ENCODE measurements at places on chromosomes 5 and 9.

DNA sequence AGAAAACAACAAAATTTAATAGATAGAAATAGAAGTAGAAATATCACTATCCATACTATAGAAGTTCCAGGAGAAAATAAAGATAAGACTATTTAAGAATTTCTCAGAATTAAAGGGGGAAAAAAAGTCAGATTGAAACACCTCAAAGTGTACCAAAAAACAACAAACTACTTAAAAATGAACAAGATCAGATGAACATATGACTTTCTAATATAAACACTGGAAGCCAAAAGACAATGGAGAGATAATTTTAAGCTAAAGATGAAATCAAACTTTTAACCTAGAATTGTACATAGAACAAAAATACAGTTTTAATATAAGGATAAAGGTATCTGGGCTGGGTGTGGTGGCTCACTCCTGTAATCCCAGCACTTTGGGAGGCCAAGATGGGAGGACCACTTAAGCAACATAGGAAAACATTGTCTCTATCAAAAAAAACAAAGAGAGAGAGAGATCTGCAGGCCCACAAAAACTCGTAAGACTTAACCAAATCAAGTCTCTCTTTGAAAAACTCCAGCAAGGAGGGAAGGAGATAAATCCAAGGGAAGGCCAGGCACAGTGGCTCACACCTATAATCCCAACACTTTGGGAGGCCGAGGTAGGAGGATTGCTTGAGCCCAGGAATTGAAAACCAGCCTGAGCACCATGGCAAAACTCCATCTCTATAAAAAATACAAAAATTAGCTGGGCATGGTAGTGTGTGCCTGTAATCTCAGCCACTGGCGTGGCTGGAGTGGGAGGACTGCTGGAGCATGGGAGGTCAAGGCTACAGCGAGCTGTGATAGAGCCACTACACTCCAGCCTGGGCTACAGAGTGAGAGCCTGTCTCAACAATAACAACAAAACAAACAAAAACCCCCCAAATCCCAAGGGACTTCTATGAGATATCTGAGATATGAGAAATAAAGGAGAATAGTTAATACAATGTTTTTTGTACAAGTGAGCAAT is 32.4 kb downstream of the ABHD17B start:
- no peak for DNase-seq

DNA sequence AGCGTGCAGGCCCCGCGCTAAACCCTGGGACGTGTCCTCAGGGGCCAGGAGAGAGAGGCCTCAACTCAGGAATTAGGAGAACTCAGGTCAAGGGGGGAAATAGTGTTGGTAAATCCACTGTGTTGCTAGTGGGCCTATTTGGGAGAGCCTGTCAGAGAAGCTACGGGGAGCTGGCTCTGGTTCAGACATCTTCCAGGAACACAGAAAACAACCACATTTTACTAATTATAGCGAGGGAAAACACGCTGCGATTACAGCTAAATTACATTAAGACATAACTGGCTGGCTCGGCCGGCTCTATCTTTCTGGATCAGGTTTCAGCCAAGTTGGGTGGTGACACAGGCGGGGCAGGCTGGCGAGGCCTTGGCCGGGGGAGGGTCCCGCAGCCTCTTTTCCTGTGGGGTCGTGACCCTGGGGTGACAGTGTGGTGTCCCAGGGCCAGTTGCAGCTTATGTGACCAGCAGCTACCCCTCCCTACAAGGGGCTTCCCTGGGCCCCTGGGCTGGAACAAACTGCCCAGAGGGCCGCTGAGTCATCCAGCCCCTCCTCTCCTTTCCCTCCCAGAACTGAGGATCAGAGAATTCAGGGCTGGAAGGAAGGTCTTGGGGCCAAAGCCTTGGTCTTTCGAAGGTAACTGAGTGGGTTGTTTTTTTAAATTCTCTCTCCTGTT is 75.1 kb downstream of the FGF18 start:
- DNase-seq: no peak

- no peak for DNase-seq
These were observed 5.8 kb upstream of the GPSM1 start for GRCh38 chr9:136321561-136321960.

- DNase-seq: no peak
These were observed 87.6 kb downstream of the BASP1 start for GRCh38 chr5:17305017-17305416.

GRCh38 chr5:33657176-33657575 is 216.4 kb downstream of the TARS1 start:
- no peak for DNase-seq

- no peak for DNase-seq
These were observed 205.3 kb downstream of the CDH10 start for GRCh38 chr5:24439465-24439864.

GRCh38 chr5:54073131-54073530 is 237.2 kb downstream of the ARL15 start:
- DNase-seq: no peak

DNA sequence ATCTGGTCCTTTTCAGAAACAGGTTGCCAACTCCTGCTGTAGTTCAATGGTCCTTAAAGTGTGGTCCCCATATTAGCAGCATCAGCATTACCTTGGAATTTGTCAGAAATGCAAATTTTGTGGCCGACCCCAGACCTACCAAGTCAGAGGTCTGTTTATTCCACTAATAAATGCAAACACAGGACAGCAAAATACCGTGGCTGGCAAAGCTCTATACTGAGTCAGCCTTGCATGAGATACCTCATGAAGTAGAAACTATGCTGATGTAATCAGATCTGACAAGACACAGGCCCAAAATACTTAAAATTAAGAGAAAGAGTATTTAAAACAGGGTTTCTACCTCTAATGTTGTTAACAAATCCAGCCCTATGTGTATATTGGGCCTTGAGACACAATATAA is 3.0 kb downstream of the GOLM1 start:
- DNase-seq: no peak

GRCh38 chr9:22645893-22646292 is 199.3 kb downstream of the DMRTA1 start:
- no peak for DNase-seq

GRCh38 chr5:97955450-97955849 is 772.4 kb upstream of the RIOK2 start:
- DNase-seq: no peak

DNA sequence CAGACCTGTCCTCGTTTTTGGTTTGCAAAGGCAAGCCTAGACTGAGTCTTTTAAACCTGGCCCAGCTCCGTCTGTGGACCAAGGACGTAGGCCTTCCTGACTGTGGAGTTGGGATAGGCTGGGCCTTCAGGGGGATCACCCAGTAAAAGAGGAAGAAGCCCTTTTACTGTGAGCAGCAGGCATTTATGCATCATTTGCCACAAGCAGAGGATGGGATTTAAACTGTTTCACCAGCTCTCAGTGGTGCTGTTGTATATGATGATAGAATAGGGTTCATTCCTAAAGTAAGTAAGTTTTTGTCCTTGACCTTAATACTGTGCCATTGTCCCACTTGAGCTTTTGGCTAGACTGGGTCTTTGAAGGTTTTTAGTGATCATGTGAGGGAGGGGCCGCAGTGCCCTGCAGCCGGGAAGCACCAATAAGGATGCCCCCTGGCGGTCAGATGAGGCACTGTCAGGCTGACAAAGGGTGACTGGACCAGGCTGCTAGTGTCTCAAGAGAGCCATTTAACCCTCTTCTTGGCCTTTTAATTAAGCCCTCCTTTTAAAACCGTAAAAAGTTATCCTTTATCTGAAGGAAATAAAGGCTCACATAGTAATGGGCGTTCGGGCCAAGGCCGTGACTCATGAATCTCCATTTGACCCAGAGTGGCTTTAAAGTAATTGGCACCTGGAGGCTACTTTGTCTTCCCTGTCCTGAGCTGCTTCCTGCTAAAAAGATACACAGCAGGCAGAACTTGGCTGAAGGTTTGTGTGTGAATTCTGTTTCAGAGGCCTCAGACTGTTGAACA is 74.0 kb downstream of the UBAP1 start:
- no peak for DNase-seq

DNA sequence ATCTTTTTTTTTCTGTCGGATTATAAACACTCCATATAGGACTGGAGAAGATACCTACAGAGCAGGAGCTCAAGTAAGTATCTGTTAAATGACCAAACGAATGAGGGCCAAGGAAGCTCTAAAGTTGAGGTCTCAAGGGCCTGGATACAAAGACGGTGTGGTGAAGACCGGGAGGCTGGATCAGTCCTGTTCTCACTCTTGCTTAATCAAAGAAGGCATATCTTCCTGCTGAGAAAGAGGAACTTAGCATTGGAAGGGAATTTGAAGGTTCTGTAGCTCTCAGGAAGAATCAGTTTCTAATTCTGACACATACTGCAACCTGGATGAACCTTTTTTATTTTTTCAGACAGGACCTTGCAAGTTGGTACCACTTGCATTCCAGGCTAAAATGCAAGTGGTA is 28.3 kb upstream of the PAX5 start:
- DNase-seq: no peak

GRCh38 chr5:67806654-67807438 is 408.7 kb upstream of the PIK3R1 start:
- no peak for DNase-seq

DNA sequence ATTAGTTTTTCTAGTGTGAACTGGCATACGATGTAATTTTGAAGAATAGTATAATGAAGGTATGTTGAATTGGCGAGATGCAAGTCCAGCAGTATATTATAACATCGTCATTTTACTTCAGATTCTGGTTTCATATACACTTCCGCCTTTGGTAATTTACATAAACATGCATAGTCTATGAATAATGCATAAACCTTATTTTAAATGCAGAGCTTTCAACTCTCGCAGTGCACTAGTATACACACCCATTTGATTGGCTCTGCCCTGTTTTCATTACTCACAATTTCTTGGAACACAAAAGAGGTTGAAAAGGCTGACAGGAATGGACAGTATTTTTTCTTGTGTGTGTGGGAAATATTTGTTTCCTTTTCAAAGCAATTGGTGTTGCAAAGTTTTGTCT is 128.9 kb upstream of the CCNH start:
- DNase-seq: no peak

DNA sequence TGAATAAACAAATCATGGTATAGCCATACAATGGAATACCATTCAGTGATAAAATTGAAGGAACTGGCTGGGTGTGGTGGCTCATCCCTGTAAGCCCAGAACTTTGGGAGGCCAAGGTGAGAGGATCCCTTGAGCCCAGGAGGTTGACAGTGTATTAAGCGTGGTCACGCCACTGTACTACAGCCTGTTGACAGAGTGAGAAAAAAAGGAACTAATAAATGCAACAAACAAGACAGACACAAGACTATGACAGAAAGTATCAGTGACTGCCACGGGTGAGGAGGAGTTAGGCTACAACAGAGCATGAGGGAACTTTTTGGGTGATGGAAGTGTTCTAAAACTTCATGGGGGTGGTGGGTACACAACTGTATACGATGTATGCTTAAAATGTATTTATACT is 2.2 kb downstream of the FNIP1 start:
- no peak for DNase-seq
